ENCODE measurements at places on chromosomes 7 and 10.

- no peak for DNase-seq
Observed at GRCh38 chr7:68691261-68692216, 906.7 kb upstream of the AUTS2 start.

GRCh38 chr7:155258226-155258560 lies 39.5 kb upstream of the INSIG1 start:
- DNase-seq: no peak

DNA sequence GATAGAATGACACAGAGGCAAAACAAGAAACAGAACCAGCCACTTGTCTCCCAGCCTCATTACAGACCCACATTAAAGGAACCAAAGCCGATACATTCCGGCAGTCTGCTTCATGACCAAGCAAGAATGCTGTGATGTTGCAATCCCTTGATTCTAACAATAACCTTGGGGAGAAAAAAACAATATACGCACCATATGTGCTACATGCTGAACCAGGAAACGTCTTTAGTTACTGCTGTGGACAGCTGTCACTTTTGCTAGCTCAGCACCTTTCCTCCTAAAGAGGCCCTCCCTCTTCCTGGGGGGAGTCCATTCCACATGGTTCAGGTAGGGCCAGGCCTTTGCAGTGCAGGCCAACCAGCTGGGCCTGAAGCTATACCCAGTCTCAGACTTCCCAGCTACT lies 79.1 kb downstream of the PRTFDC1 start:
- DNase-seq: no peak

- DNase-seq: no peak
Observed at GRCh38 chr7:130276796-130277762, 10.4 kb downstream of the CPA2 start.

DNA sequence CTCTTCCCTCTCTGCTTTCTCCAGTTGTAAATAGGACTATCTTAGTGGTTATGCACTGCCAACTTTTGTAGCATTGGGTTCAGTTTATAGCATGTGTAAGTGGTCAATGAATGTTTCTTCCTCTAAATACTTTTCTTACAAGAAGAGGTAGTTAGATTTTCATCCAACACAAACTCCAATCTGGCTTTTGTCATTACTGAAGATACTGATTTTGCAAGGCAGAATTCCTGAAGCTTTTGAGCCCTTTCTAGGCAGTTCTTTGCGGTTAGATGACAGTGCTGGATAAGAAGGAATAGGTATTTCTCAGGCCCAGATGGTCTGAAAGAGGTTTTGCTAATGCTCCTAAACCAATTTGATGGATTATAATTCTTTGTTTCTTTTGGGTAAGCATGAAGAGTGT lies 60.5 kb downstream of the BICC1 start:
- DNase-seq: no peak

DNA sequence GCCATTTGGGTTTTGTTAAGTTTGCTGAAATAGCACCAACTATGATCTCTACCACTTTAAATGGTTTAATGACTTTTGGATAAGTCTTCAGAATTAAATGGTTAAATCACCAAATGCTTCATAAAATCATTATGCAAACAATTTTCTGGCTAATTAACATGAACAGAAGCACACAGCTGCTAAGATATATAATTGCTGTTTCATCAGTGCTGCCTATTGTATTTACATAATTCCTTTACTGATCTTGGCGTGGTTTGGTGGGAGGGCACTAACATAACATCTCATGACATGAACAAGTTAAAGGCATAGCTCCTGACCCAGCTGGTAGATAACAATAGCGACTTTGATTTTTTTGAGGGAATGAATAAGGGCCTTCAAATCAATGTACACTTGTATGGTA lies 94.1 kb downstream of the FZD1 start:
- no peak for DNase-seq

DNA sequence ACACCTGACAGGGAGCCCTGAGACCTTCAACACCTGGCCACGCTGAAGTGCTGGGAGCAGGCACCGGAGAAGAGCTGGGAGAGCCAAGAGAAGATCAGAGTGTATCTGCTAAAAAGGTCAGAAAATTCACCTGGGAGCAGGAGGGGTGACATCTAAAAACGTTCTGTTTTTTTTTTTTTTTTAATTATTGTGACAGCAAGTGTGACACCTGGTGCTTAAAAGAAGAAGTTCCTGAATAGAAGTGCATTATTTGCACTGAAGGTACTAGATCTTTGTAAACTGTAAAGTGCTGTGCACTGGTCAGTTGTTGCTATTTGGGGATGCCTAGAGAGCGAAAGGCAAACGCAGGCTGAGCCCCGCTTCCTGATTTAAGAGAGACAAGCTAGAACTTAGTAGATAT lies 422.0 kb downstream of the PLXNA4 start:
- DNase-seq: no peak

- no peak for DNase-seq
Observed at GRCh38 chr7:149414745-149415390, 46.0 kb downstream of the ZNF777 start.
